ENCODE measurements at places on chromosomes 2 and 18.

- no peak for DNase-seq
Observed at GRCh38 chr2:167749016-167749415, 498.4 kb downstream of the STK39 start.

GRCh38 chr2:33598561-33599174, 431 bp downstream of the FAM98A start:
- peak; percentile 49 for DNase-seq

- peak; percentile 55 for DNase-seq
Observed at GRCh38 chr2:200469708-200470211, 40.1 kb downstream of the KCTD18 start.

- DNase-seq, result no peak
Observed at GRCh38 chr2:239703834-239704233, 303.0 kb upstream of the HDAC4 start.

- DNase-seq, result no peak
Observed at GRCh38 chr2:44943031-44943692, 1.7 kb downstream of the SIX3 start.

DNA sequence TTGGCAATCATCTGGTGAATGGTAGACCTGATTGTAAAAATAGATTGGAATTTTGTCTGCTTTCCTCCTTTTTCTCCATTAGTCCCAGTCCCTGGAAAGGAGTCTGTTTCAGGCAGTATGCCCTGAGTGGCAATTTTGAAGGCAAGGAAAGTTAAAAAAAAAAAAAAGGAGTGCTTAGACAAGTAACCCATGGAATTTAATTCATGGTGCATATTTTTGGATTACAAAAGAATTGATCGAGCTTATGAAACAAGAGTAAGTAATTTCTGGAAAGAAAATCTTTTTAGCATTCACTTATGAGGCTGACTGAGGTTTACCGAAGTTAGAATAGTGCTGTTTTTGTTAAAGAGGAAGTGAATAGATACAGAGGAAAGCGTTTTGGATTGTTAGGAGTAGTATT, 29.4 kb upstream of the TMEM178A start:
- DNase-seq, result no peak

DNA sequence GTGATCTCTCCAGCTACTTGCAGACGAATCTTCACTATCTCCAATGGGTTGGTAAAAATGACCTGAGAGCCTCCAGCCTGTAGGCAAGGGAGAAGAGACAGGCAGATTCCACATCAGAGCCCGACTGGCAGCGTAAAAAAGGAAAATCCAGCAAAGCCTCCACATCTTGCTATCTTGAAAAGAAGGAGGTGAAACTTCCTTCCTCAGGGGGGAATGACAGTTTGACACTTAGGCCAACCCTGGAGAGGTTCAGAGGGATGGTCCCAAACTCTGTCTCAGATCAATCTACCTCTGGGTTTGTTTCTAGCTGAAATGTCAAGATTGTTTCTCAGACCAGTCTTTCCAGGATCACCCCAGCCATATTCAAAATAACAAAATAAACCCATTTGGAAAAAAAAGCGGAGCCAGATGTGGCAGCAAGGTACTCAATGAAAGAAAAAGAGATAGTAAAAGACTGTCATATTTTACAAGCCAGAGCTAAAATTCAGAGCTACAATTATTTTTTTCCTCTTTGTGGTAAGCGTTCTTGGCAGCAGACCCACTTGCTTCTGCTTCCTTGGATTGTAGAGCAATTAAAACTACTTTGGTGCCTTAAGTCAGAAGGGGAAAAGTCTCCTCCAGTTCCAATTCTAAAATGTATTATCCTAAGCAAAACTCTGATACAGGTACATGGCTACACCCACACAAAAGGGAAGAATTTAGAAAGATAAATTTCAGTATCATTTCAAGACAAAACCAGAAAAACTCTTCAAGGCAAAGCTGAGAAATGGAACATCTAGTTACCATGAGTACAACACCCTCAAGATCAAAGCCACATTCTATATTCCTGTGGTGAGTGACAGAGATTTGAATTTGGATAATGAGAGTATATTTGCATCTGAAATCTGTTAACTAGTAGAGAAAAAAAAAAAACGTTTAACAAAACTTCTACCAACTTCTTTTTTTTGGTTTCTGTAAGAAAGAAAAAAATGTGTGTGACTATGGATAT, 100.1 kb downstream of the SLC25A12 start:
- no peak for DNase-seq

GRCh38 chr18:65073060-65073550, 677.7 kb upstream of the CDH7 start:
- DNase-seq, result no peak

DNA sequence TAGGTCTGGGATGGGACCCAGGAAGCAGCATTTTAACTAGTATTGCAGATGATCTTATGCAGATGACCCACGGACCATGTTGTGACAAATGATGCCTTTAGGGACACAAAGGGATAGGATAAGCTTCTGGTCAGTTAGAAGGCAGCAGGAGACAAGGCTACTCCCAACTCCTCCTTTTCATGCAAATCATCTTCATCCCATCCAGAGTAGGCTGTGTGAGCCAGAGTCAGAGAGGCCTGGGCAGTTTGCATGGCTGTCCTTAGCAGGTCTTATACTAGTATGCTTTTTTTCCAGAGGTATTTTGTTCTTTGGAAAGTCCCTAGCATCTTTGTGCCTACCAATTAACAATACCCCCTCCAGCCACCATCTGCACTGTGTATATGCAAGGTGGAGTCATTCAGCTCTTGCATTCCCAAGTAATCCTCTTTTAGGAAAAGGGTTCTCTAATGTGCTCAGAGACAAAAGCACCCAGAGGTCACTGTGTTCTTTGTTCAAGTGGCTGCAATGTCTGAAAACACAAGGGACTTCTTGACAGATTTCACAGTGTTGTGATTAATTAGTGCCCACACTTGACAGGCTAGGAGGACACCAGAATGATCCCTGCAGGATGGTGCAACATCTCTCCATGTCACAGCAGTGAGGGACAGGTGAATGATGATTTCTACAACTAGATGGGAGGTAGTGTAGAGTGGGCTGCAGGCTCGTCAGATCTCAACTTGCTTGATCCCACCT, 225.8 kb downstream of the NCKAP5 start:
- DNase-seq, result no peak

DNA sequence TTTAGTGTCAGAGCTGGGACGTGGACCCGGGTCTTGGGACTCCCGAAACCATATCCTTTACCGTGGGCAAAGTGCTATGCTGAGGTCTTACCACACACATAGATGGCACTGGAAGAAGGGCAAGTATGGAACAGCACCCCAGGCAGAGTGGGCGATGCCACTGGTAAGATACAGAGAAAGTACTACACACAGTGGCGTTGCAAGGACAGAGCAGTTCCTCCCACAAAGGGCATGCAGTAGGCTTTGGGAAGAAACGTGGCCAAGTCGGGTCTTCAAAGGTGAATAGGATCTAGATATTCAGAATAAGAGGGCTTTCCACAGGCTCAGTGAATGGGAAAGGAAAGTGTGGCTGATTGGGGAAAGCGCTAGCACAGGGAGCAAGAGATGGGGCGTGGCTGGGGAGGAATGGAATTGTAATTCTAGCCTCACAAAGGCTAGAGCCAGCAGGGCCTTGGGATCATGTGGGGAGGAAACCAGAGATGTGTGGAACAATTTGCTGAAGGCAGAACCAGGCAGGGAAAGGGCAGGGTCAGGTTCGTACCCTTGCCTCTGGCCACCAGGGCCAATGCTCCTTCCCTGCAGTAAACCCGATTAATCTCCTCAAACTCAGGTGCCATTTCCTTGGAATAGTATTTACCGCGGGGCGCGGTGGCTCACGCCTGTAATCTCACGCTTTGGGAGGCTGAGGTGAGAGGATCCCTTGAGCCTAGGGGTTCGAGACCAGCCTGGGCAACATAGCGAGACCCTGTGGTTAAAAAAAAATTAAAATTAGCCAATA, 36.0 kb downstream of the PCBP1 start:
- DNase-seq, result peak; percentile 90

GRCh38 chr18:52334307-52334706, 5.7 kb upstream of the DCC start:
- no peak for DNase-seq

DNA sequence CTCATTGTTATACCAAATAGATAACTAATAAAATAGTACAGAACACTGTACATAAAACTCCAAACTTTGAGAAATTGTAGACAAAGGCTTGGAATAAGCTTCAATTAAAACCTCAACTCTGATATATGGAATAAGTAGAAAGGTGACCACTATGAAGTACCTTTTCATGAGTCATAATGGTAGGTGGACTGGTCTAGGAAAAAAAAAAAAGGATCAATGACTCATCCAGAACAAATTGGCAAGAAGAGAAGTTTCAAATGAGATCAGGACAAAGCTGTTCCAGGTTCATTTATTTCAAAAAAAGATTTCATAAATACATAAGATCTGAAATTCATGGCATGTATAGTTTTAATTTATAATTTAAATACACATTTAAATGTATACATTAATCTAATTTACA, 769.7 kb downstream of the SUCLG1 start:
- no peak for DNase-seq

- no peak for DNase-seq
Observed at GRCh38 chr2:207385903-207386302, 143.9 kb upstream of the CREB1 start.

DNA sequence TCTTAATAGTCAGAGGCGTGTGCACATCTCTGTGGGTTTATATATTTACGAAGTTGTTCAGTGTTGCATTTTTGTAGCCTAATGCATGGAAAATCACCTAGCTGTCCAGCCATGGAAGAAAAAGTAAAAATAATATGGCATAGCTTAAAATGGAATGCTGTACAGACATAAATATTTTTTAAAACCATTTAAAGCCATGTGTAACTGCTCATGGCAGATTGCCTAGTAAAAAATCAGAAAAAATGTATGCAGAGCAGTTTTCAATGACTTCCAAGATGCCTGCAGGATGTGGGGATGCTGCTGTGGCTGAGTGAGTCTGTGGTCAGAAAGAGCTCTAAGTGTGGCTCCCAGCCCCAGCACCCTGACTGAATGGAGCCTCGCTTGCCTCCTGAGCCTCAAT, 64.8 kb upstream of the ALKAL2 start:
- no peak for DNase-seq

DNA sequence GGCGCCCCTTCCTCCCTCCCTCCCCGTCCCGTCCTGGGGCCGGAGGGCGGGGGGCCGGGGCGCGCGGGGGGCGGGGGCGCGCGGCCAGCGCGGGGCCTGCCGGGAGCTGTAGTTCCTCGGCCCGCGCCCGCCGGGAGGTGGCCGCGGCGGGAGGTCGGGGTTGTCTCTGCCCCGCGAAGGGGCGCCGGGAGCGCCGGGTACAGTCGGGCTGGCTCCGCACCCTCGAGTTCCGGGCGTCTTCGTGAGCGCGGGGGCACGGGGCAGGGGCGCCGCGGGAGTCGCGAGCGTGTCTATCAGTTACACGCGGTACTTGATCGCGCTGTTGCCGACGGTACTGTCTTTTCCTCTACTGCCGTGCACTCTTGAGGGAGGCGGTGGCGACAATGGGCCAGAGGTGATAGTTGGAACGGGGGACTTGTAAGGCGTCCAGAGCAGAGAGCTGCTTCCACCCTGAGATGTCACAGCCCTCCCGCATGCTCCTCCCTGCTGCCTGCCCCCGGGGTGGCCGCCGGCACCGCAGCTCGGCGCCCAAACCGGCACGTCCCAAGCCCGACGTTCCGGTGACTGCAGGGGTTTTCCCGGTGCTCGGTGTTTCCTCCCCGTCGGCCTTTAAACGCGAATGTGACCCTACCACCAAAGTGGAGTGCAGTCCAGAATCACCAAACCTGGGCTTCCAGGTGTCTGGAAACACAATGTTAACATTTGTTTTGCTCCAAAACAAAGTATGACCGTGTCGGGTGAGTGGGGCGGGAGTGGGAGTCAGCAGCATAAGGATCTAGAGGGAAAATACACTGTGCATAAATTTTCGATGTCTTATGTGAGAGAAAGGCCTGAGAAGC, at the start of gene PRKD3:
Gene PRKD3, minus strand, starts transcription at position 48 of the 839 bp plus-strand sequence. CDS start 8,309 bp downstream, outside the sequence.
- DNase-seq, result peak; percentile 89

DNA sequence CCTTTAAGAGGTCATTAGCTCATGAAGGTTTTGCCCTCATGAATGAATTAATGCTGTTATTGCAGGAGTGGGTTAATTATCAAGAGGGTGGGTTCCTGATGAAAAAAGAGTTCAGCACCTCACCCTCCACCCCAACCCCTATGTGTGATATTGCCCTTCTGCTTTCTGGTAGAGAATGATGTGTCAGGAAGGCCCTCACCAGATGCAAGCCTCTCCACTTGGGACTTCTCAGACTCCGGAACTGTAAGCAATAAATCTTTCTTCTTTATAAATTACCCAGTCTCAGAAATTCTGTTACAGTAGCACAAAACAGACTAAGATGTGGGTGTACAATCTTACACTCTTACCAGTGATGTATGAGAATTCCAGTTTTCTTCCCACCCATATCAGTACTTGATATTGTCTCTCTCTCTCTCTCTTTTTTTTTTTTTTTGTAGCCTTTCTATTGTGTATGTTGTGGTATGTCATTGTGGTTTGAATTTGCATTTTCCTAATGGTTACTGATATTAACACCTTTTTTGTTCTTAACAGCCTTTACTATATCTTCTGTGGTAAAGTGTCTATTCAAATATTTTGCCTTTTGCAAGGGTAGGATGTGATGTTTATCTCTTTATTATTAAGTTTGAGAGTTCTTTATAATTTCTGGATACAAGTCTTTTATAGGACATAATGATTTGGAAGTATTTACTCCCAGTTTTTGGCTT, 10.4 kb upstream of the MAP2 start:
- no peak for DNase-seq

GRCh38 chr18:9243029-9243428, 91.5 kb upstream of the TWSG1 start:
- DNase-seq, result no peak

GRCh38 chr2:136468799-136469369, 296.5 kb upstream of the THSD7B start:
- no peak for DNase-seq

- DNase-seq, result no peak
Observed at GRCh38 chr18:48159816-48160215, 229.4 kb upstream of the SMAD2 start.

DNA sequence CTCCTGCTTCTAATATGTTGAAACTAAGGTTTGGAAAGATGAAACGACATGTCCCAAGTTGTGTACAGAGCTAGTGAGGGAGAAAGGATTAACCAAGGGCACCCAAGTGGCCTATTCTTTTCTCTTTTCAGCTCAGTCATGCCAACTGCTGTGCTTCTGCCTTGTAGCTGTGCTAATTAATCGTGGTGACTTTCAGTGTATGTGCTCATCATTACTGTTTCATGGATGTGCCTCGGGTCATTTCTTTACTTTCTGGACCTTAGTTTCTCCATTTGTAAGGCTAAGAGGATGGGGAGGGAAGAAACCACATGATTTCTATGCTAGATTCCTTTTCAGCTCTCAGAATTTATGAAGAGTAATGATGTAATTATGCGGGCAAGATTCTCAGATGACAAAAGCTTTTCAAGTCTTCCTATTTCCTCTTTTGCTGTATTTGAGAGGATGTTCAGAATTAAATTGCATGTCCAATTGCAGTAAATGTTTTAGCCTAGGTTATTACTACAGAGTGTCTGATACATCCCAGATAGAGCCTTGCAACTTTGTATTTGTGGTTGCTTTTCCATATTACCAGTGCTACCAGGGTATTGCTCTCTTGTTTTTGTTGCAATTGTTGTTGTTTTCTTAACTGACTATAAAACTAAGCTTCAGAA, 621.2 kb downstream of the CNTNAP5 start:
- DNase-seq, result no peak

- no peak for DNase-seq
Observed at GRCh38 chr18:8951491-8951890, 151.0 kb upstream of the NDUFV2 start.

GRCh38 chr18:7062811-7063210, 54.8 kb downstream of the LAMA1 start:
- no peak for DNase-seq

Data from right hindlimb (tissue), 1 donor.